ENCODE measurements at places on chromosomes 2 and 18. TPM values are rescaled to one million over a fixed set of nuclear protein-coding genes. Genes with fewer than 3 reads are reported as not detected.

Gene SLC16A14
- total RNA-seq, result not detected

Gene VWC2L
- total RNA-seq, result not detected

Gene TCF23
- not detected for total RNA-seq

Gene ALPP
- not detected for total RNA-seq

Gene AGPS
- total RNA-seq, result 97.1 TPM

Gene IL1R2
- total RNA-seq, result 0.13 TPM

Gene MBP
- total RNA-seq, result 0.34 TPM

Gene RAB17
- 0.13 TPM for total RNA-seq

DNA sequence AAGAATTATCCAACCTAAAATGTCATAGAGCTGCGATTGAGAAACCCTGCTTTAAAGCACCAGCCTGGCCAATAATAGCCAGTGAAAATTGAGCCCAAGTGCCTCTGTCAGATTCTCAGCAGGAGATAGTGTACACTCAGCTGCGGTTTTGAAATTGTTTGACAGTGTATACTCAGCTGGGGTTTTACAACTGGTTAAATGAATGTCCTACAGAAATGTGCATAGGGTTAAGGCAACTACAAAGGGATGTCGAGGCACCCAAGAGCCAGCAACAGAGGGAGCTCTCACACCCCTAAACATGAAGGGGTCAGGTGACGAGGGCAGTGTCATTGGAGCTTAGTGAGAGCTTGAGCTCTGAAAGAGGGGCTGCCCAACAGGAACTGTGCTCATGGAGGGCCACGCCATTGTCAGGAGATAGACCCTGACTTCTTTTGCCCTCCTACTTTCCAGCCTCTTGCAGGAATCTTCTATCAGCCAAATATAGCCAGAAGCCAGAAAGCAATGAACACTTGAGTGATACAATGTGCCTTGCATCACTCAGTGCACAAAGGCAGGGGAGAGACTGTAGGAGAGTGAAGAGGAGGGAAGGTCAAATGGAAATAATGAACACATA is 15.1 kb downstream of the ACTG2 start:
- DNase-seq, result no peak

GRCh38 chr18:48126240-48126639 is 195.8 kb upstream of the SMAD2 start:
- no peak for DNase-seq

DNA sequence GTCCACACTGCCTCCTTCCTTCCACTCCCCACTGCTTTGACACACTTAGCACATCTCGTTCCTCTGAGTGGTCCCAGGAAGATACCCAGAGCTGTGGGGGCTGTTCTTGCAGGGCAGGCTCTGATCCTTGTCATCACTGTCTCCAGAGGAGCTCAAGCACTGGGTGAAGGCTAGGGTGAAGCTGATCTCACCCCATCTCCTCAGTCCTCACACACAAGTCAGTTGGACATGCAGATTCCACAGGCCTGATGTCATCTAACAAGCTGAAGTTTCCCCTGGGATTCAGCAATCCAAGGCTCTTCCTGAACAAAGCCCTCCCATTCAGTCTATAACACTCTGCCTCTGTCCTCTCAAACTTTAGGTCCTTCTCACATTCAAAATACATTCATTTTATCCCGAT is 90.6 kb upstream of the RAB6C start:
- DNase-seq, result no peak

DNA sequence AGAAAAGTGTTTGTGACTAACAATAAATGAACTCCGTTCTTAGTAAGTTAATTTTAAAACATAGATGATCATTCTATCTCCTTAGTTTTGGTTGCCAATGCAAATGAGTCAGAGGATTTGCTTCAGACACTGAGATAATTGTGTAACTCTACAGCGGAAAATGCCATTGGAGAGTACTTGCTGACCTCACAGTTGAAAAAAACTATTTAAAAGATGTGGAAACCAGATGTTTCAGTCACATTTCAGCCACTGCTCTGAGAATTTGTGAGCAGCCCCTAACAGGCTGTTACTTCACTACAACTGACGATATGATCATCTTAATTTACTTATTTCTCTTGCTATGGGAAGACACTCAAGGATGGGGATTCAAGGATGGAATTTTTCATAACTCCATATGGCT is at the start of gene TNFAIP6:
TSS of gene TNFAIP6 (plus strand) at position 234 of the 400 bp plus-strand sequence. CDS start at position 309, 75 bp downstream.
- no peak for DNase-seq

DNA sequence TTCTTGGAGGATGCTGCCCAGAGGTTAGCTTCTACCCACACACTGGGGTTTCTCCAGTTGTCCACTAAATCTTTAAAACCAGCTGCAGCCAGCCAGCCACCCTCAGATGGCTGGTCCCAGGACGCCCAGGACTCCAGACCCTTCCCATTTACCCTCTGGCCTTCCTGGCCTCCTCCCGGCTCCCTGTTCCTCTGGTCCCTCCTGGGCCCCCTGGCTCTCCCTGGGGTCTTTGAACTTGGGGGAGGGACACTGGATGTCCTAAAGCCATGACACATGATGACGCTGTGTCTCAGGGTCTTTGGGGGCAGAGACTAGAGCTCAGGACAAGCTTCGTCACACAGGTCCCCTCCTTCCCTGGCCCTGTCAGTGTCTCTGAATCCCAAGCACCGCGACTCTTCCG is 201.1 kb upstream of the HDAC4 start:
- DNase-seq, result no peak

- no peak for DNase-seq
Observed at GRCh38 chr2:233288663-233289062, 19.0 kb upstream of the SAG start.

DNA sequence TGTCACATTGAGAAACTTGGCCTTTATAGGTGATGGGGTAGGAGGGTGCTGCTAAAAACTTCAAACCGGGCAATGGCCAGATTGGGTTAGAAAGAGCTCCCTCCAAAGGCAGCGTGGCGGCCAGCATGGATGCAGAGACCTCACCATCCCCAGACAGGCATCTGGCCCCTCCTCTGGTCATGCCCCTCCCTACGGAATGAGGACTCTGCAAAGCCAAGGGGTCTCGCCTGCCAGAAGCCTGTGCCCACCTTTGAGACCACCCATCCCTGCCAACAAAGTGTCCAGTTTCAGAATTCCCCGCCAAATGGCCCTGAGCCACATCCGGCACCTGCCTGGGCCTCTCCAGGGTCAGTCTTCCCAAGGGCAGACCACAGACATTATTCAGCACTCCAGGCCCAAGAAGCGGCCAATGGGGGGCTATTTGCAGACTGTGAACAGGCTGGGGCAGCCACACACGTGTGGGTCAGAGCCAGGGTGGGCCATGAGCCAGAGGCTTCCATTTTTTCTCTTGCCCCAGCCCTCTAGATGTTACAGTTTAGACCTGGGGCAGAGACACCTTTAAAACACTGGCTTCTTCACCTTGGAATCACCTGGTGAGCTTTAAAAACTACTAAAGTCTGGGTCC is 4.2 kb upstream of the ATP6V1B1 start:
- no peak for DNase-seq

DNA sequence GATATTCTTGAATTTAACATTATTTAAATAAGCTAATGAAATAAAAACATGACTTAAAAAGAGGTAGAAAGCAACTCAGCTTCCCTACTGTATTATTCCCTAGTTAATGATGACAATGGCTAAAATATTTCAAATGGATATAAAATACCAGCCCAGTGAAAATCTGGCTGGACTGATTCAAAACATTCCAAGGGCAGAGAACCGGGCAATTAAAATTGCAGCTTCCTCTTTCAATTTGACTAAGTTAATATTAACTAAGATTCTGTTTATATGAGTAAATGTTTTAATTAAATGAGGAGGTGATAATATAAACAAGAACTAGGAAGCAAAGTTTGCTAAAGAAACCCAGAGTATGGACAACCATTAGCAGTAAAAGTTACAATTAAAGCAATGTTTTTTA is 65.6 kb downstream of the RAPH1 start:
- DNase-seq, result no peak

DNA sequence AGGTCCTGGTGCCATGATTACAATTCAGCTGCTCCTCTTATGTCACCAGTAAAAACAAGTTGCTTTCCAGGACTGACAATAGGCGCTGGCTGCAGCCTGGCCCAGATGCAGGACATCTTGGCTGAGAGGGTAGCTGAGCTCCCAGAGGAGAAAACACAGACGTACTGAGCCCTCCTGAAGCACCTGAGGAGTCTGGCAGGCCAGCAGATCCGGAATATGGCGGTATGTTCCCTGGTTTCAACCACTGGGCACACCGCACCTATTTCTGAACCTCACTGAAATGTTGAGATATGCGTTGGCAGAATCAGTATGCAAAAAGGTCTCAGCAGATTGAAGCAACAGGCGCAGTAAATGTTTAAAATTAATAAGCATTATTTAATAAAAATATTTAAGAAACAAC is 73.1 kb upstream of the BZW1 start:
- DNase-seq, result no peak

DNA sequence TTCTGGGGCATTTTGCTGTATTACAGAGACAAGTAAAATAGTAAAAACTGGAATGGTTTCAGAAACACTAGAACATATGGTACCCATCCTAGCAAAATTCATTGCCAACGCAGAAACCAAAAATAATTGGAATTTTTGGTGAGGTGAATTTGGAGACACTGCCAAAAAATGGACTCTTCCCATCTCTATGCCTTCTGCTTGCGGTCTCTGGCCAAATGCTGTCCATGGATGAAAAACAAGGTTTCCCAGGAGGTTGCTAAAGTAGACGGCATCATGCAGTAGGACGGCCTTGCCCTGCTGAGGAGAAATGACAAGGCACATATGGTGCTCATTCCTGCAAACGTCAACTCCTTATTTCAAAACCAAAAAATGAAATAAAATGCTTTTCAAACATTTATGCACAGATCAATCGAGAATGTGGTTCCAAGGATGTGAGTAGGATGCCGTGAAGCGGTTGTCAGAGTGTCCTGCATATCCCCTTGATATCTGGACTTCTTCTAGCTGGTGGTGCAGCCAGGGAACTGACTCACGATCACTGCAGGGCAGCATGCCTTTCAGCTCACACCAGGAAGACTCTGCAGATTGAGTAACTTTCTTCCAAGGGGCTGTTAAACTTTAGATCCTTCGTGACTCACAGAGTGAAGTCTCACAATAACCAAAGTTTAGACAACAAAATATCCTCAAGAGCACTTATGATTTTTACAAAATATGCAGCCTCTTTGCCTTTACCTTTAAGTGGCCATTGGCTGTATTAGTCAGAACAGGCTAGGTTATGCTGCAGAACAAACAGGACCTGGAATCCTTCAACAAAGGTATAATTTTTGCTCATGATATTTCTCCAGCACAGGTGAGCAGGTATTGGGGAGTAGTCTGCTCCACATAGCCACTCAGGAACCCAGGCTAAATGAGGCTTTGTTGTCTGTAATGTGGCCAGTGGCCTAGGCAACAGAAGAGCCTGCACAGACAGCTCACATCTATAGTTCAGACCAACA is 149.4 kb upstream of the NDUFV2 start:
- DNase-seq, result no peak

DNA sequence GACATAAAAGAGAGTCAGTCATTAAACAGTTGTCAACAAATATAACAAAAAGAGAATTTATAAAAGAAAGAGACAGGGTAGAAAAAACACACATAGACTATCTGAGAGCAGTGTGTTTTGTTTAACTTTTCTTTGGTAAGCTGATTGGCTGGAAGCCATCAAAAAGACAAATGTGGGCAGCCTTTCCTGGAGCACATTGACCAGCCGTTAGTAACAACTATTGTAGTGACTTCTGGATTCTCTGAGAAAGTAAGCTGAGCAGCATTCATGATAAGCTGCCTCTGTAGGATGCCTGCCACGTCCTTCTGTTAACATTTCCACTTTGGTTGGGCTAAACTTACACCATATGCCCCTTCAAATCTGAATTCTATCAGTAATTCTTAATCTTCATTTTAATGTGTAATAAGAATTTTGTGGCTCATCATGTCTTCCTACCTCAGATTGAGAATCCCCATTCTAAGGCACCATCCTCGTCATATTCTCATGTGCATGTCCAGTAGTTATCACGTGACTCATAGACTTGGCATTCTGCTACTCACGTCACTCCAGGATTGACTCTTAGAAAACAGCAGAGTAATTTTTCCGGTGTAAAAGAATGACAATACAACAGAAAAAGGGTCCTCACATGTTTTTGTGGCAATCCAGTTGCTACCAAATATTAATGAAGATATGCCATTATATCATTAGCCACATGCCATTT is 43.4 kb upstream of the DNAJC10 start:
- no peak for DNase-seq

Data from K562 (cell line).